ENCODE measurements at places on chromosomes 3 and 15. TPM values are rescaled to one million over a fixed set of nuclear protein-coding genes. Genes with fewer than 3 reads are reported as not detected.

DNA sequence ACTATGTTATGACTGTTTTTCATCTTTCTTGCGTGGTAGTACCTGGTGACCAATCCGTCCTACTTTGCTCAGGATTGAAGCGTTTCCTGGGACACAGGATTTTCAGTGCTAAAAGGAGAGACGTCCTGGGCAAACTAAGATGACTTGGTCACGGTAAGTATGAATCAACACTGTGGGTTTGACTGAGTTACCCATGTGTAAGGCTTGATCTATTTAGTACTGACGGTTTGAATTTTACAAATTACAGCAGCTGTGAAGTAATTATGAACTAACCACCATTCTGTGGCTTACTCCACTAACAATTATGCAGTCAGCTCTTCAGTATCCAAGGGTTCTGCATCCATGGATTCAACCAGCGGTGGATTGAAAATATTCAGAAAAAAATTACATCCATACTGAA lies 172.9 kb upstream of the FEZF2 start:
- DNase-seq: no peak

DNA sequence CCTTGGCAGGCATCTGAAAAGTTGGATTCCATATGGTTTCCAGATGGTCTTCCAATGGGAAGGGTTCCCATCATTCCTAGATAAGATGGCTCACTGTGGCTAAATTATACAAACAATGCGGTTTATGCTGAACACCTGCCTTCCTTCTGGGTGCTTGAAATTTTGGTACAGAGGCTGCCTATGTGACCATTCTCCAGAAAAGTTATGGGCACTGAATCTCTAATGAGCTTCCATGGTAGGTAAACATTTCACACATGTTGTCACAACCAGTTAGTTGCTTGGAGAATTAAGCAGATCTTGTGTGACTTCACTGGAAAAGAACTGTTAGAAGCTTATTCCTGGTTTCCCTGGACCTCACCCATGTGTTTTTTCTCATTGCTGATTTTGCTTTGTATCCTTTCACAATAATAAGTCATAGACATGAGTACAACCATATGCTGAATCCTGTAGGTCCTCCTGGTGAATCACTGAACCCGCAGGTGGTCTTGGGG lies 30.1 kb downstream of the PLOD2 start:
- DNase-seq: peak; percentile 98

DNA sequence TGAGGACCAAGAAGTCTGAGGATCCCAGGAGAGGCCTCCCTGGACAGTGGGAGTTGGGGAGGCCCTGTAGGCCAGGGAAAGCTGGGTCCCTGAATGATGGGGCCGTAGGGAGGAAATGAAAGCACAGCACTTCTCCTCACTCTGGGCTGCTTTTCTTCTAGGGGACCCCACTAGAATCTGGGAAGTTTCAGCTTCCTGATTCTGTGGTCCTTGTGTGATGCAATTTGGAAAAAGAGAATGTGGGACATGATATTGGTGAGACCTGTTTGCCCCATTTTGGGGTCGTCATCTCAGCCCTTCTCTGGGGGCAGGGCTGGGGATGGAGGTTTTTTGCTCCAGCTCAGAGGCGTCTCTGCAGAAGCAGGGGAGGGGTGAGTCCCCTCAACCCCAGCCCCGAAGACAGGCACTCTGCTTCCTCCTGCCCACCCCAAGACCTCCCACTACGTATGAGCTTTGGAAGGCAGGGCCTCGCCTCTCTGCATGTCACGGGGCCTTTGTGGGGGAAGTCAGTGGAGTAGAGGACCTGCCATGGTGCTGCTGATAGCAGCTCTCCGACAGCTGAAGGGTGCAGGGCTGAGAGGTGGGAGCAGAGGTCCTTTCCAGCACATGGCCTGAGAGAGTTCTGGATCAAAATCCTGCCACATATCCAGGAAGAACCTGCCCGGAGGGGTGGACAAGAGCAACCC lies 1.5 kb upstream of the SNX22 start:
- no peak for DNase-seq

DNA sequence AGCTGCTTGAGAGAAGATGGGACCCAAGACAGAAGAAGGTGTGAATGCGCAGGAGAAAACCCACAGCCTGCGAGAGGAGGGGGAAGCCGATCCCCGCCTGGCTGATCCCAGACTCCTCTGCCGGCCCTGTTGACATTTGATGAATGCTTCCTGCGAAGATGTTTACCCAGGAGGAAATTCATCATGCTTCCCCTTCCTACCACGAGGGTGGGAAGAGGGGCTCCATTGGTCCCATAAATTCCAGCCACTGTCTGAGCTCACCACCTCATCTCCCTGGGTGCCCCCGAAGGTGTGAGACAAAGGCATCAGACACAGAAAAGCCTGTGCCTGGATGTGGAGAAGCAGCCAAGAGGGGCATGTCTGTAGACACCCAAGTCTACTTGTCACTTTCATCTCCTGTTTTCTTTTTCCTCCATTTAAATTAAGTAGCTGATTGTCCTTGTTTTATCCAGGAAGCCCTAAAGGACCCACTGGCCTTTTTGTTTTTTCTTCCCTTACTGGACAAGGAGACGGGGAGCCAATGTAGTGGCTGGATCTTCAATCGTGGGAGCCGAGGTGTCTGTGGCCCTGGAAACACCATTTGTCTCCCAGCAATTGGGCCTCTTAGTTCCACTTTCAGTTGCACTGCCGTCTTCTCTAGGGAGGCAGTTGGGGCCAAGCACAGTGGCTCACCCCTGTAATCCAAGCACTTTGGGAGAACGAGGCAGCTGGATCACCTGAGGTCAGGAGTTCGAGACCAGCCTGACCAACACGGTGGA lies 95.3 kb upstream of the HES1 start:
- no peak for DNase-seq

- no peak for DNase-seq
These were observed 25.2 kb downstream of the TSC22D2 start for GRCh38 chr3:150433347-150433746.

GRCh38 chr3:157335233-157336076 lies 101.2 kb upstream of the PTX3 start:
- DNase-seq: peak; percentile 53

GRCh38 chr3:106685745-106686144 lies 691.5 kb upstream of the CCDC54 start:
- DNase-seq: peak; percentile 8

The ERICH6 gene
- total RNA-seq: 0.43 TPM

Measured in fibroblast of villous mesenchyme (primary cell).